ENCODE measurements at places on chromosomes 6 and 20. TPM values are rescaled to one million over a fixed set of nuclear protein-coding genes. Genes with fewer than 3 reads are reported as not detected.

GRCh38 chr6:90183587-90184333 is 112.9 kb downstream of the BACH2 start:
- no peaks in the 10 kb centered on the region for H3K27me3 ChIP-seq
- H3K4me3 ChIP-seq: no peak overlapping the region
- H3K4me1 ChIP-seq: peaks cover 17% of the 10 kb centered on the region
- no peak overlapping the region for H3K27ac ChIP-seq
- H3K36me3 ChIP-seq: no peaks in the 10 kb centered on the region
- DNase-seq: no peak

- peaks cover 9% of the 10 kb centered on the region for H3K4me1 ChIP-seq
- H3K27ac ChIP-seq: no peak overlapping the region
- peak; percentile 11 for DNase-seq
- H3K27me3 ChIP-seq: no peaks in the 10 kb centered on the region
Measured at GRCh38 chr20:17620371-17621228, 50.7 kb downstream of the DSTN start.

The TRIM10 gene
- not detected for total RNA-seq

The CUL9 gene
- total RNA-seq: 73.9 TPM
